ENCODE measurements at places on chromosomes 1 and 21.

DNA sequence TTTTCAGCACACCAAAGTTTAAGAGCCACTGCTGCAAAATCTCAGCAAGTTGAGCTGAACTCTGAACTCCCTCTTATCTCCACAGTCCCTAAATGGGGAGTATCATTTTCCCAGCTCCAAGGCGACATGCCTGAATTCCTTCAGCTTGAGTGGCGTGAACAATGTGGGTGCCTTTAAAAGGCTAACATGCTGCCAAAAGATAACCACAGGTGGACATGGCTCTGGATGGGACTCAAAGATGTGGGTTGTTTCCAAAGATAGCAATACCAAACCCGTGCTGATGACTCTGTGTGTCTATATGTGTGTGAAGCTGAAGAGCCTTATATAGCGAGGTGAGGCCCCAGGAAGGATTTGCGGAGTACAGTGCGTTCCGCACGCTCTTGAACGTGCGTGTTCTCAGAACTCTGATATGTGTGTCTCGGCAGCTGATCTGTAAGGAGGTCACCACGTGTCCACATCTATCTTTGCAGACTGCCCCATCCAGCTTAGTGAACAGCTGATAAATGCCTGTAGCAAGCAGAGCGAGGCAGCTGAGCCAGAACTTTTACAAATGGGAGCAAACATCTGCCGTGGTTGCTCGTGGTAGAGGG is 189.2 kb downstream of the DYRK1A start:
- H3K27me3 ChIP-seq = no peaks in the 10 kb centered on the region
- H3K36me3 ChIP-seq = no peaks in the 10 kb centered on the region
- no peak for DNase-seq
- H3K27ac ChIP-seq = no peak overlapping the region

DNA sequence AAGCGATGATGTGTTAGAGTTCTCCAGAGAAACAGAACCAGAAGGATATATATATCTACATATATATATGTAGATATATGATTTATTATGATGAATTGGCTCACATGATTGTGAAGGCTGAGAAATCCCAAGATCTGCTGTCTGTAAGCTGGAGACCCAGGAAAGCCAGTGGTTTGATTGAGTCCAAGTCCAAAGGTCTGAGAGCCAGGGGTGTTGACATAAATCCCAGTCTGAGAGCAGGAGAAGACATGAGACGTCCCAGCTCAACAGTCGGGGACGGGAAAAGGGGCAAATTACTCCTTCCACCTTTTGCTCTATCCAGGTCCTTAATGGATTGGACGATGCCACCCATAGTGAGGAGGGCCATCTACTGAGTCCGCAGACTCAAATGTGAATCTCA is 126.6 kb downstream of the PRDM2 start:
- peaks cover 11% of the 10 kb centered on the region for H3K36me3 ChIP-seq
- DNase-seq = no peak
- H3K4me3 ChIP-seq = no peak overlapping the region
- no peak overlapping the region for H3K27ac ChIP-seq
- no peaks in the 10 kb centered on the region for H3K27me3 ChIP-seq

DNA sequence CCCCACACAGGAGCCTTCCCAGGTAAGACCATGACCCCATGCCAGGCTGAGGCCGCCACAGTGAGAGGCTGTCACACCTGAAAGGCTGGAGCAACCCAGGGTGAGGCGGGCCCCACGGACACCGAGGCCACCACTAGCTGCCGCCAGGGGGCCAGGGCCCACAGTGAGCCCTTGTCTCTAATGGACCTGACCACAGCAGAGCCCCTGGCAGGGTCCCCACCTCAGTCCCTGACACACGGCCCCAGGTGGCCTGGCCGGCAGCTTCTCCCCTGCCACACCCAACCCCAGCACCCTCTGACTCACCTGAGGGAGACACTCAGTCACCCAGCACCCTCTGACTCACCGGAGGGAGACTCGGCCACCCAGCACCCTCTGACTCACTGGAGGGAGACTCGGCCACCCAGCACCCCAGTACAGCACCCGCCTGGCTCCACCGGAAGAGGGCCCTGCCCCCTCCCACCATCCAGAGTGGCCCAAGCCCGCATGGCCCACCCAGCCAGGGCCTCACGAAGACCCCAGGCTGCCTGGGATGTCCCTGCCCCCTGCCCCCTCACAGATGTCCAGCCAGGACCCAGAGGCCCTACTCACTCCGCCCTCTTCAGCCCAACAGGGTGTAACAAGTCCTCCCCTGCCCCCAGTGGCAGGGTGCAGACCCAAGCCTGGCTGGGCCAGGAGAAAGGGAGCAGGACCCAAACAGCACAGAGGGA is 4.4 kb downstream of the DVL1 start:
- no peak overlapping the region for H3K4me3 ChIP-seq
- no peak overlapping the region for H3K27ac ChIP-seq
- DNase-seq = no peak
- no peaks in the 10 kb centered on the region for H3K27me3 ChIP-seq

GRCh38 chr21:21232320-21232719 is 234.1 kb downstream of the NCAM2 start:
- no peak overlapping the region for H3K27ac ChIP-seq
- H3K36me3 ChIP-seq = no peaks in the 10 kb centered on the region
- no peaks in the 10 kb centered on the region for H3K4me1 ChIP-seq
- peak; percentile 55 for DNase-seq

DNA sequence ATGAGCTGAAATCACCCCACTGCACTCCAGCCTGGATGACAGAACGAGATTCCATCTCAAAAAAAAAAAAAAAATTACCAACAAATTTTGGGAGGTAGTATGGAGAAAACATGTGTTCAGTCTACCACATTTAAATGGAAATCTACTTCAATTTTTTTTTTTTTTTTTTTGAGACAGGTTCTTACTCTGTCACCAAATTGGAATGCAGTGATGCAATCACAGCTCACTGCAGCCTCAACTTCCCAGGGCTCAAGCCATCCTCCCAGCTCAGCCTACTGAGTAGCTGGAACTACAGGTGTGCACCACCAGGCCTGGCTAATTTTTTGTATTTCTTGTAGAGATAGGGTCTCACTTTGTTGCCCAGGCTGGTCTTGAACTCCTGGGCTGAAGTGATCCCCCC is 82.1 kb downstream of the GFI1 start:
- peaks cover 4% of the 10 kb centered on the region for H3K4me1 ChIP-seq
- H3K27ac ChIP-seq = no peak overlapping the region
- no peaks in the 10 kb centered on the region for H3K36me3 ChIP-seq
- no peak for DNase-seq
- no peak overlapping the region for H3K4me3 ChIP-seq

GRCh38 chr1:80593197-80593596 is 1207.5 kb upstream of the ADGRL2 start:
- no peak for DNase-seq
- no peak overlapping the region for H3K4me3 ChIP-seq
- H3K4me1 ChIP-seq = no peaks in the 10 kb centered on the region
- H3K27me3 ChIP-seq = no peaks in the 10 kb centered on the region

DNA sequence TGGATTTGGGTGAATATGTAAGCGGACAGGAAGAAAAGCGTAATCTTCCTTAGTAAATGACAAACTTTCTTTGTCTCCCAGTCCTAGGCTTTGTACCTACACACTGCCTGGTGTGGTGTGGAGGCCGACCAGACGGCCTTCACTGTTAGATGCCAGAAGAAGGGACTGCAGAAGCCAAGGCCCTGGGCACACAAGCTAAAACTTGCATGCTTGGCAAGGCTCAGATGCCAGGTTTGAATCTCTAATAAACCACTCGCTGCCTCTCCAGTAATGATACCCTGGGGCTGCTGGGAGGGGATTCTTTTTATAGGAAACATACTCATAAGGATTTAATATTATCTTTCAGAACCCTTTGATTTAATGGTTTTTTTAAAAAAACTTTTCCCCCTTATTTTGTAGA is 263.8 kb downstream of the PTPRC start:
- no peaks in the 10 kb centered on the region for H3K27me3 ChIP-seq
- no peak for DNase-seq

DNA sequence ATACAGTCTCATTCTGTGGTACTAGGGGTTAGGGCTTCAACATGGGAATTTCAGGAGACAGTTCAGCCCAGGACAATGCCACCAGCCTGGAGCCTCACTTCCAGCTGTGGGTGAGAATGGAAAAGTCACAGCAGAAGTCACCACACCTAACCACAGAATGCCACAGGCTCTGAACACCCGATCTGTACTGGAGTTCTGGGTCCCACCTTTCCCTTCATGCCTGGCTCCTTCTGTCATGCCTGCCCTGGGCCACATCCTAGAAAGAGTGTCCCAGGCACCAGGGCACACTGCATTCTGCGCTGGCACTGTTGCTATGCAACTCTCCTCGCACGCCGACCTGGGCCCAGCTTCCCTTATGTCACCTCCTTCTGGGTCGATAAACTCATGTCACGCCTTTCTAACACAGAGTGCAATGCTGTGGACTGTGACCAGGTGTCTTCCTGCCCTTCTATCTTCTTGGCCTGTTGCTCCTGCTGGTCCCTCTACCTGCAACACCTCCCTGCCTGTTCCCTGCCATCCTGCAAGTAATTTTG is 21.2 kb downstream of the RCSD1 start:
- DNase-seq = no peak
- H3K4me1 ChIP-seq = peaks cover 89% of the 10 kb centered on the region
- no peaks in the 10 kb centered on the region for H3K36me3 ChIP-seq
- peak overlapping the region; percentile 12 for H3K27ac ChIP-seq
- H3K27me3 ChIP-seq = no peaks in the 10 kb centered on the region

DNA sequence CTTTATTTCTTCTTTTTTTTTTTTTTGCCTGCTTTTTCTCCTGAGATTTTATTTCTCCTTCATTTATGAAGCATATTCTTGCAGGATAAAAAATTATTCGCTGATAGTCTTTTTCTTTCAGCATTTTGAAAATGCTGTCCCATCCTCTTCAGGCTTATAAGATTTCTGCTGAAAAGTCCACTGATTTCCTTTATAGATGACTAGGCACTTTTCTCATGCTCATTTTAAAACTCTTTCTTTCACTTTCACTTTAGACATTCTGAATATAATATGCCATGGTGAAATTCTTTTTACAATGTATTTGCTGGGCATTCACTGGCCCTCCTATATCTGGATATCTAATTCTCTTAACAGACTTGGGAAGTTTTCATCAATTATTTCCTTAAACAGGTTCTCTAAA is 25.5 kb upstream of the GTF2B start:
- no peaks in the 10 kb centered on the region for H3K4me1 ChIP-seq
- H3K4me3 ChIP-seq = no peak overlapping the region
- H3K36me3 ChIP-seq = peaks cover 24% of the 10 kb centered on the region
- H3K27ac ChIP-seq = no peak overlapping the region

Data from common myeloid progenitor, CD34-positive (primary cell).